Uterus (tissue), 4 donors: ENCODE measurements at places on chromosomes 4 and X. TPM values are rescaled to one million over a fixed set of nuclear protein-coding genes. Genes with fewer than 3 reads are reported as not detected.

DNA sequence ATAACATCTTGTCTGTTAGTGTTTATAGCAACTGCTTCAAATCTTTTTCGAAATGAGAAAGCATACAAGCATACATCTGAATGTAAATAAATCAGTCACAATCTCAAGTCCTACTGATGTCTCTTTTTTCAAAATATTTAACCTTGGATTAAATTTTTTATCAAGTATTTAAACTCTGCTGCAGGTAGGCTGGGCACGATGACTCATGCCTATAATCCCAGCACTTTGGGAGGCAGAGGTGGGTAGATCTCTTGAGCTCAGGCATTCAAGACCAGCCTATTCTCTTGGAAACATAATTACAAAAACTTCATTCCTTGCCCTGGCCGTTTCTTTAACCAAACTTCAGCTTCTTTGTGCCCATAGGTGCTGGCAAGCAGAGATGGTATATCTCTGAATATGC, 540.3 kb upstream of the GALNT7 start:
- DNase-seq: no peak

GRCh38 chr4:153266988-153267387, 62.7 kb downstream of the TRIM2 start:
- no peak for DNase-seq

GRCh38 chr4:183812567-183812966, 92.5 kb upstream of the STOX2 start:
- DNase-seq: no peak

The NRK gene
- total RNA-seq: 3.8 TPM

GRCh38 chr4:26030260-26030667, 116.2 kb downstream of the SMIM20 start:
- DNase-seq: no peak

DNA sequence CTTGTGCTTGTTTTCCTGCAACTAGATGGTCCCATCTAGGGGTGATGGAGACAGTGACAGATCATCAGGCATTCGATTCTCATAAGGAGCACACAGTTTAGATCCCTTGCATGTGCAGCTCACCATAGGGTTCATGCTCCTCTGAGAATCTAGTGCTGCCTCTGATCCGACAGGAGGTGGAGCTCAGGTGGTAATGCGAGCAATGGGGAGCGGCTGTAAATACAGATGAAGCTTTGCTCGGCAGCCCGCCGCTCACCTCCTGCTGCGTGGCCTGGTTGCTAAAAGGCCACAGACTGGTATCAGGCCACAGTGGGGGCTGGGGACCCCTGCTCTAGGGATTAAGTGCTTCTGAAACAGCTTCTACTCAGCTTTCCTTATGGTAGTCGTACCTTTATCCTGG, 28.5 kb upstream of the CCDC110 start:
- no peak for DNase-seq

The ADRA2C gene
- total RNA-seq: 36.4 TPM

The CDX4 gene
- not detected for total RNA-seq

DNA sequence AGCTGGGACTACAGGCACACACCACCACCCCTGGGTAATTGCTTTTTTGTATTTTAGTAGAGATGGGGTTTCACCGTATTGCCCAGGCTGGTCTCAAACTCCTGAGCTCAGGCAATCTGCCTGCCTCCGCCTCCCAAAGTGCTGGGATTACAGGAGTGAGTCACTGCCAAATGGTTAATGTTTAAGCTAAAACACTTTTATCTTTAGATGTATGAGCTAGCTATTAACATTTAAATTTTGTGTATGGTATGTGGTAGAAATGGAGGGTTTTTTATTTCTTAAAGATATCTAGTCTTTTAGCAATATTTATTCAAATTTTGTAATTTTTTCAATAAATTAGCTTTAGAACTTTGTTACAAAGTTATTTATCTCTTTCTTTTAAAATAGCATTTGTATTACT, 1659.8 kb upstream of the ADGRL3 start:
- DNase-seq: no peak

The ABHD18 gene
- 10.5 TPM for total RNA-seq

DNA sequence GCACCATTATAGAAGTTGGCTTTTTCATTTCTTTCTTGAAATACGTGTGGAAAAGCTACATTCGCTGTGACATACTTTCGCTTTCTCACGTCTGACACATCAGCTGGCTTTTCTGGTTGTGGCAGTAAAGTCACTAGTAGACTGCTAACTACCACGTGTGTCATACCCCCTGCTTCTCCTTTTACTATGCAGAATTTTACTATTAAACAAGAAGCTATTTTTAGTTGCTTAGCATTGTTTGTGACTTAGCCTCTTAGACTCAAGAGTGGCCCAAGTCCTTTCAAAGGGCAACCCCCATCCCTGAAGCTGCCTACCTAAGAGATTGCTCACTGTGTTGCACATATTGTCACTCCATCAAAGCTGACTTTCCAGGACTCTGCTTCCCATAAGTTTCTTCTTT, 2.1 kb upstream of the IL2 start:
- DNase-seq: no peak

The GRIA2 gene
- 10.0 TPM for total RNA-seq

- DNase-seq: no peak
These were observed 314.2 kb upstream of the IGFBP7 start for GRCh38 chr4:57424232-57424897.

DNA sequence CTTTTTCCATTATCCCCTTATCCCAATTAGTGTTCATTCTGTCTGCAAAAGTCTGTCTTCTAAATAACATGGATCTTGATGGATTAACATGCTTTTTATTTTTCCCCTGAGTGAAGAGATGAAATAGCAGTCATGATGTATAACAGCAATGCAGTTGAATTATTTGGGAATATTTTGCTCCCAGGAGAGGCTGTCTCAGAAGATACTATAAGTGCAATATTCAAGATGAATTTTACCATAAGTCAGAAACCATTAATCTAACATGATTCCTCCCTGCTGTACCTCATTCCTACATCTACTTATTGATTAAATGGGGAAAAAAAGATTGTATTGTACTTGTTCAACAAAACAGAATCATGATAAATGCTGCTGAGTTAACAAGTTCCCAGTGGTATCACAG, 233.2 kb upstream of the KCNIP4 start:
- DNase-seq: no peak

The CD38 gene
- 4.6 TPM for total RNA-seq

GRCh38 chr4:186765673-186766546, 42.3 kb upstream of the FAT1 start:
- DNase-seq: no peak

The TIMM8A gene
- 11.0 TPM for total RNA-seq

The AADAT gene
- total RNA-seq: 28.4 TPM

The PRRG1 gene
- 7.4 TPM for total RNA-seq

DNA sequence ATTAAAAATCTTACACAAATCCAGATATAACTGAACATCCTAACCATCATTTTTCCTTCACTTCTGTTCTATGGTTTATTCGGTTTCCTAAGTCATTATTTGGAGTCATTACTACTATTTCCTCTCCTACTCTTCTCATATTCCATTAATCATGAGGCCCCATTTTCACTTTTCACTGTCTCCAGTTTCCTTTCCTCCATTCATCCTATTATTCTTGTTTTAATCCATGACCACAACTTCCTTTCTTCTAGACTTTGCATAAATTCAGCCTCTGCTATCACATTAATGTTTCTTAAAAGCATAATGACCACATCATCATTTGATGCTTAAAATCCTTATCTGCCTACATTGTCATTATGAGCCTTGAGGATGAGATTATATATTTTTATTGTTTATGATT, 555.0 kb upstream of the NDST4 start:
- DNase-seq: no peak

- no peak for DNase-seq
These were observed 199.2 kb downstream of the APBB2 start for GRCh38 chr4:41015016-41015675.

The PSAPL1 gene
- total RNA-seq: not detected

GRCh38 chr4:68592673-68593072, 16.6 kb upstream of the UGT2B17 start:
- no peak for DNase-seq

The ZFYVE28 gene
- total RNA-seq: 15.0 TPM

The ZC4H2 gene
- 12.6 TPM for total RNA-seq

The PDGFRA gene
- total RNA-seq: 96.8 TPM

DNA sequence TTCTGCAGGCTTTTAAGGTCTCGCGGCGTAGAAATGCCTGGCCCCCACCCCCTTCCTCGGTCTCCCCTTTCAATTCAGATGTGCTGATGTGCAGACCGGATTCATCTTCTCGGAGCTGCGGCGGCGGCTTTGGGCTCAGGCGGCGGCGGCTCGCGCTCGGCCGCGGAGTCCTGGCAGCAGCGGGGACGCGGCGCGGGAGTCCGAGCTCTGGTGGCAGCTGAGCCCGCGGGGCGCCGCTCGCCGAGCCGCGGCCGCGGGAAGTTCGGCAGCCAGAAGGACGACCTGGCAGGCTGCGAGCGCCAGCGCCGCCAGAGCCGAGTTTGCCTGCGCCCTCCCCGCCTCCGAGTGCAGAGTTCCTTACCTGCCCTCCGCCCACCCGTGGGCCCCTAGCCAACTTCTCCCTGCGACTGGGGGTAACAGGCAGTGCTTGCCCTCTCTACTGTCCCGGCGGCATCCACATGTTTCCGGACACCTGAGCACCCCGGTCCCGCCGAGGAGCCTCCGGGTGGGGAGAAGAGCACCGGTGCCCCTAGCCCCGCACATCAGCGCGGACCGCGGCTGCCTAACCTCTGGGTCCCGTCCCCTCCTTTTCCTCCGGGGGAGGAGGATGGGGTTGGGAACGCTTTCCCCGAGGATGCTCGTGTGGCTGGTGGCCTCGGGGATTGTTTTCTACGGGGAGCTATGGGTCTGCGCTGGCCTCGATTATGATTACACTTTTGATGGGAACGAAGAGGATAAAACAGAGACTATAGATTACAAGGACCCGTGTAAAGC, 448 bp downstream of the TLL1 start:
- DNase-seq: peak; percentile 18

The SUPT20HL2 gene
- not detected for total RNA-seq

GRCh38 chr4:12005471-12005870, 576.8 kb upstream of the HS3ST1 start:
- no peak for DNase-seq

- no peak for DNase-seq
These were observed 138.0 kb upstream of the SMIM31 start for GRCh38 chr4:164615964-164616363.

DNA sequence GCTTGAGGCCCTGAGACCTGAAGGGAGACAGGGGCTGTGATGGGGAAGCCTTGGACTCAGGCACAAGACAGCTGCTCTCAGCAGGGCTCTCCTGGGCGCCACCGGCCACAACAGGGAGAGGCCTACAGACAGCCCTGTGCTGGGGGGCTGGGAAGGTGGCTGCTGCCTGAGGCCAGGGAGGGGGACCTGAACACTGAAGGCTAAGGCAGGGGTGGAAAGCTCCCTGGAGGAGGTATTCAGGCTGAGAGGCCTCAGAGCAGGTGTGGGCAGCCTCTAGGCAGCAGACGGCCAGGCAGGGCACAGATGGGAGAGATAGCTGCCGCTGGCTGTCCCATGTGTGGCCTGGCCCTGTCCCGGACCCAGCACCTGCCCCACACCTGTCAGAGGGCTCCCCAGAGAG, 33.0 kb downstream of the TACC3 start:
- no peak for DNase-seq

DNA sequence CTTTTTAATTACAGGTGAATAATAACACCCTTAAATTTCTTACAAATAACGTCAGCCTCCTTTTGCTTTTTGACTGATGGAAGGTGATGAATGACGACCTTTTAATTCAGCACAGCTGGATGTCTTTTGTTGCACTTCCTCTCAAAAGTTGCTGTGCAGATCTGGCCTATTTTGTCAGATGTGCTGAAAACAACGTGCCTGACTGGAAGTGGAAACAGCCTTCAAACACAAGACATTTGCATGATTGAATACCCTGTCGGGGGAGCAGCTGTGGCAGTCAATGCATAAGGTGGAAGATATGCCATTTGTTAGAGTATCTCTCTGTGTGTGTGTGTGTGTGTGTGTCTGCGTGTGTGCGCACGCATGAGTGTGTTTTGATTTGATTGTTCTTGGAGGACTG, 579.7 kb downstream of the SPRY1 start:
- no peak for DNase-seq

DNA sequence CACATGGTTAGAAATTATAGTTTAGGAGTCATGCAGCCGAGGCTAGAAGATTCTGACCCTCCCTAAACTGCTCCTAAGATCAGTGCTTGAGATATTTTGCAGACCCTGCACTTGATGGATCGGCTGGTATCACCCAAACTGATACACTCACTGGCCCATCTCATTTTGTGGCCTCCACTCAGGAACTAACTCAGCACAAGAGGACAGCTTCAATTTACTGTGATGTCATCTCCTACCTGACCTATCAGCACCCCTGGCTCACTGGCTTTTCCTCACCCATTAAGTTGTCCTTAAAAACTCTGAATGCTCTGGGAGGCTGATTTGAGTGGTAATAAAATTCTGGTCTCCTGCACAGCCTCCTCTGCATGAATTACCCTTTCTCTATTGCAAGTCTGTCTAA, 450.9 kb downstream of the PCDH10 start:
- no peak for DNase-seq

The LAMP2 gene
- 155 TPM for total RNA-seq
